ENCODE measurements at places on chromosomes 2 and 18.

DNA sequence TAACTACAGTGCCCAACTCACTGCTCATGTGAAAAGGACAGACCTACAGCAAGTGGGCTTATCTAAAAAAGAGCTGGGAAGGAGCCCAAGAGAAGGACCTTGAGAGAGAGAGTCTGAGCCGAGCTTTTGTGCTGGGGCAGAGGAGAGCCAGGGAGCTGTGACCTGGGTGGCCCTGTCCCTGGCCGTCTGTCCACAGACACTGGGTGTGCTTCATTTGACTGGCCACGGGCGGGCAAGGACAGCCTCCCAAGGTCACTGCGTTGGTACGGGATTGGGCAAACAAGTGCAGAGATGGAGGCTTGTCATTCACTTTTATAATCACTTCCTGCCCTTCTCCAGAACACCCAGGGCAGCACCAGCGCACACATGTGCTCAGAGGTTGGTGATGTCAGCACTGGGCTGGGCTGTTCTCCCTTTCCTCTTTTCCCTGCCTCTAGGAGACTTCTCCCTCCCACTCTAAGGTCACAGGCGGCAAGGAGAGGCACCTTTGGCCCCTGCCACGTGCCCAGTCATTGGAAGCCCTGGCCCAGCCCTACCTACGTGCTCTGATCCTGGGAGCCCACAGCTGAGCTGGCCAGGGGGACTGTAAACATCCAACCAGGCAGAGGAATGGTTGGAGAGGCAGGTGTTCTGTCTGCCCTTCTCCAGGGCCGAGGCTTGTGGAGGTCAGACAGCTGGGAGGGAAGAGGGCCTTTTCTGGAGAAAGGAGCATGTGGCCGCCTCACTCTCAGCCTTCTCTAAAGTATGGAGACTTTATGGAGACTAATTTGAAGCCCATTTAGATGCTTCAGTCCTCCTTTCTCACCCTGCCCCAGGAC is 6.4 kb upstream of the PSD4 start:
- DNase-seq: peak; percentile 49

- no peak for DNase-seq
Measured at GRCh38 chr2:122929347-122929746, 1095.7 kb upstream of the CNTNAP5 start.

DNA sequence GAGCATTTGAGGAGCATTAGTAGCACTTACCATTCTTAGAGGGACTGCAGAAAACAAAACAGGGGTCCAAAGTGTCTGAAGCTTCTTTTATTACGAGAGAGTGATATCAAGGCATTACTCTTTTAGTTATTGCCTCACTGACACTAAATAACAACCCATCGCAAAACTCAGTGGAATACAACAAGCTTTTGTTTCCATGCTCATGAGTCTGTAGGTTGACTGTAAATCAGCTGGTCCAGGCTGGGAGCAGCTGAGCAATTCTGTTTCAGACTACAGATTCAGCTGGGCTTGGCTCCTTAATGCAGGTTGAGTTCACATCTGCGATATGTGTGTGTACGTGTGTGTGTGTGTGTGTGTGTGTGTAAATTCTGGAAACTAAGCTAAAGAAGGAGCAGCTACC is 501.8 kb upstream of the PKDCC start:
- DNase-seq: no peak

- DNase-seq: peak; percentile 70
Measured at GRCh38 chr2:205925373-205926337, 160.3 kb downstream of the INO80D start.

GRCh38 chr2:39949131-39949530 is 170.1 kb upstream of the THUMPD2 start:
- DNase-seq: no peak

- DNase-seq: no peak
Measured at GRCh38 chr18:57649556-57650500, 28.2 kb upstream of the NARS1 start.

GRCh38 chr2:118095610-118096009 is 7.3 kb downstream of the INSIG2 start:
- DNase-seq: no peak

GRCh38 chr2:143758629-143759330 is 629.6 kb downstream of the ARHGAP15 start:
- no peak for DNase-seq

DNA sequence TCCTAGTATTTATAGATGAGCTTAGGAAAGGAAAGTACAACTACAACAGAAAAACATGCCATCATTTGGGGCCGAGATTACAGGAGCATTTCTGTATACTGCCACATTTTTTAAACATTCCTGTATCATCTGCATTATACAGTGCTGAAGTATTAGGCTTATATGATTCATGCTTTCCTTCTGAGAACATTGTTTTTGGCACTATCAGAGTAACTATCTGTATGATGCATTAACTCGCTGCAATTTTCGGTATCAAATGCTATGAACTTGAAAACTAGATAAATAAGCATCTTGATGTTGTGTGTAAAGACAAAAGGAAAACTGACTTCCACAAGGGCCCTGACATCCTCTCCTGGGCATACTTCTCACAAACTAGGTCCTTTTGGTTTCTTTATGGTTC is 102.0 kb downstream of the RIT2 start:
- no peak for DNase-seq

DNA sequence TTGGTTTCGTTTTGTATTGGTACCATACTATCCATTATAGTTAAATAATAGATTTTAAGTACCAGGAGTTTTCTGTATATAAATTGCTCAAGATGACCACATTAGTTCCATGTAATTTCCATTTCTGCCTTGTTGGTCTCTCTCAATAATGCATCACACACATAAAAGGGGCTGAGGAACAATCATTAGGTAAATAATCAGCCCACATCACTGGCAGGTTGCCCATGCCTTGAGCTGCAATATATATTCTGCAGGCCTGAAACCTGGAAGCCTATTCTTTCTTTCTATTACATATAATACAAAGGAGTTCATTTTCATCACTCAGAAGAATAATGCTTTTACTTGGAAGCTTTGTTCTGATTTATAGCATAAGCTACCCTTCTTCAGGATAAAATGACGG is 616.1 kb upstream of the PKDCC start:
- no peak for DNase-seq

GRCh38 chr2:204544961-204545860 is at the start of gene PARD3B:
TSS of gene PARD3B (plus strand) at chr2:204545475. CDS start at chr2:204546000, 525 bp downstream.
- peak; percentile 21 for DNase-seq

- DNase-seq: no peak
Measured at GRCh38 chr18:27964811-27965210, 212.1 kb downstream of the CDH2 start.

DNA sequence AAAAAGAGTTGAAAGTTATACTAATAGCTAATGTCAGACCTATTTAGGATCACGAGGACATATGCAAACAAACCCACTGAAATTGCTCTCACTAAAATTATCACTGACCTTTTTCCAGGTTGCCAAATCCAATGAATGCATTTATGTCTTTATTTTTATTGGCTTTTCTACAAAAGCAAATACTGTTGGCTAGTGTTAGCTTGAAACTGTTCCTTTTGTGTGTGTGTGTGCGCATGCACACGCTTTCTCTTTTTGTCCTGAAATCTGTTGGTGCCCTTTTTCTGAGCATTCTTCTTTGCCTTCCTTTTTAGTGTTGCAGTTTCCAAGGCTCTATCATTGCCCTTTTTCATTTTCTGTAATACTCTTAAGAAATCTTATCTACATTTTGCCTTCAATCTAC is 1269.2 kb downstream of the LRP1B start:
- no peak for DNase-seq

GRCh38 chr2:17059458-17059857 is 393.8 kb upstream of the CYRIA start:
- no peak for DNase-seq

DNA sequence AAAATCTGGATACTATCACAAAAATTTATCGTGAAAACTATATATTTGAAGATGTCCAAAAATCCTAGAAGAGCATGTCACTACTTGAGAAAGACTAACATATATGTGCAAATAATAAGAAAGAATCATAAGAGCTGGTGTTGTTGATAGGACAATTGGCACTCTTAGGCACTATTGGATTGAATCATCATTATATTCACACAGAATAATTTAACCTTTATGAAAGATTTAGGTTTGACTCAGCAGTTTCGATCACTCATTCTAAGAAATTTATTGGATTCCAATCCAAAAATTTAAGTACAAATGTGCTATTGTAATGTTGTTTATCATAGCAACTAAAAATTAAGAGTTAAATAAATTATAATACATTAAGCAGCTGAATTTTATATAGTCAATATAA is 503.6 kb downstream of the SPAG16 start:
- no peak for DNase-seq

DNA sequence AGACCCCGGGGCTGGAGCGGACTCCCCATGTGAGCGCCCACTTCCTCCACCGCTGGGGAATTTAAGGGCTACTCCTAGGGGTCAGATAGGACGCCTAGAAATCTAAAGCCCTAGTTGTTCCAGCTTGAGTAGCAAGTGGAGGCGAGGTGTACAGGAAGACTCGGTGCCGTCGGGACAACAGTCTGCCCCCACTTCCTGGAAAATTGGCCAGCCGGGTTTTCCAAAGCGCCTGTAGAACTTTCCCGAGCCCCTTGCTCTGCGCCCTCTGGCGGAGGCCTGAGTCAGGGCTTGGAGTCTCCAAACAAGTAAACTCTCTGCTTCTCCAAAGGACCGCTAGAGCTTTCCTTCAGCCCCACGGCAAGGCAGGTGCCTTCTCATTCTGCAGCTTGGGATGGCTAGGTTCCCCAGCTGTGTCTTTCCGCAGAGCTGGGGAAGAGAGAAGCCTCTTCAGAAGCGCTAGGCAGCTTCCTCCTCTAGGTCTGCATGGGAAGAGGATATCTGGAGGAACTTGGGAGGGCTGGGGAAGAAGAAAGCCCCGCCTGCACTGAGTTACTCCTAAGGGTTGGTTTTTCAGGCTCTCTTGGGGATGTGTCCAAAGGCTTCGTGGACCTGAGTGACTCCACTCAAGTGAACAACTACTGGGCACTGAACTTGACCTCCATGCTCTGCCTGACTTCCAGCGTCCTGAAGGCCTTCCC is 681 bp downstream of the SPR start:
- DNase-seq: peak; percentile 48

DNA sequence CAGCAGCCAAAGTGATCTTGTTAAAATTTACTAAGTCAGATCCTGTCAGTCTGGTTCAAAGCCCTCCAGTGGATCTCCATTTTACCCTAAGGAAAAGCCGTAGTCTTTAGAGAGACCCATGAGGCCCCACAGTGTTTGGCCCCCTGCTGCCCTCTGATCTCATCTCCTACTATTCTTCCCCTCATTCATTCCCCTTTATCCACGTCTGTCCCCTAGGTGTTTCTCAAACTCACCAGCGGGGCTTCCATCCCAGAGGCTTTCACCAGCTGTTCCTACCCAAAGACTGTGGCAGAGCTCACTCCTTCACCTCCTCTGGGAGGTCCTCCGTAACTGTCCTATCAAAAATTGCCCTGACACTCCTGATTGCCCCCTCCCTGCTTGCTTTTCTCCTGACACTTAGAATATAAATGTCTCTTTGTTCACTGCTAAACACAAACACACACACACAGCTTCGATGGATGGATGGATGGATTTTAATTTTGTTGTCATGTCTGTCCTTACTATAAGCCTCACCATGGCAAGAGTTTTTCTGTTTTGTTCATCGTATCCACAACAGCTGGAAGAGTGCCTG is 26.1 kb downstream of the LIMS1 start:
- DNase-seq: no peak

- no peak for DNase-seq
Measured at GRCh38 chr2:39736640-39737039, 42.4 kb downstream of the THUMPD2 start.

DNA sequence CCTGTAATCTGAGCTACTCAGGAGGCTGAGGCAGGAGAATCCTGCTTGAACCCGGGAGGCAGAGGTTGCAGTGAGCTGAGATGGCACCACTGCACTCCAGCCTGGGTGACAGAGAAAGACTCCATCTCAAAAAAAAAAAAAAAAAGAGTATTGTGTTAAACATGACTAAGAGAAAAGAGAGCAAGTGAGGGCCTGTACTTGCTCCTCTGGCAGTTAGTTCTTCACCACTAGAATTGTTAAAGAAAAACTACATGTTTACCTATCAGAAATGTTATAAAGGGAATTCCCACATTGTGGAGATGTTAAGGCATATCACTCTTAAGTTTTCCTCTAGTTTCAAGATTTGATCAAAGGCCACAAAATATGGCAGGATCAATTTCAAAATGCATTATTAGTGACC is 75.4 kb upstream of the LRATD1 start:
- no peak for DNase-seq

GRCh38 chr2:241982706-241983570 is 113.4 kb downstream of the RTP5 start:
- no peak for DNase-seq
